ENCODE measurements at places on chromosomes 2 and 18. TPM values are rescaled to one million over a fixed set of nuclear protein-coding genes. Genes with fewer than 3 reads are reported as not detected.

The IL1R2 gene
- total RNA-seq = 17.0 TPM

DNA sequence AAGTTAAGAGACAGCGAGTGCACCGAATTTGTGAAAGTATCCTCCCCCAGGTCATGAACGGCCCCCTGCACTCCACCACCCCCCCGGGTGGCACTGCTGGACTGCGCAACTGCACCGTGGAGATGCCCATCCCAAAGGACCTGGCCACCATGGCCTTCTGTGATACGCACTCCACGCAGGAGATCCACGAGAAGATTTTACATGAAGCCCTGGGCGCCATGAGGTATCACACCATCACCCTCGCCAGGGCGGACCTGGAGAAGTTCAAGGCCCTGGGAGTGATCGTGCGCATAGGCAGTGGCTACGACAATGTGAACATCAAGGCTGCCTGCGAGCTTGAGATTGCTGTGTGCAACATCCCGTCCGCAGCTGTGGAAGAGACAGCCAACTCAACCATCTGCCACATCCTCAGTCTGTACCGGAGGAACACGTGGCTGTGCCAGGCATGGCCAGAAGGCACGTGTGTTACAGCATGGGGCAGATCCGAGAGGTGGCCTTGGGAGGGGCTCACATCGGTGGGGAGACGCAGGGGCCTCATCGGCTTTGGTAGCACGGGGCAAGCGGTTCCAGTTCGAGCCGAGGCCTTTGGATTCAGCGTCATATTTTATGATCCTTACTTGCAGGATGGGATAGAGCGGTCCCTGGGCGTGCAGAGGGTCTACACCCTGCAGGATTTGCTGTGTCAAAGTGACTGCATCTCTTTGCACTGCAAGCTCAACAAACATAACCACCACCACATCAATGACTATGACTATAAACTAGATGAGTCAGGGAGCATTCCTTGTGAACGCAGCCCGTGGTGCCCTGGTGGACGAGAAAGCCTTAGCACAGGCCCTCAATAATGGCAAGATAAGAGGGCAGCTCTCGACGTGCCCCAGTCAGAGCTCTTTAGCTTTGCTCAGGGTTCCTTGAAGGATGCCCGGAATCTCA, 290.8 kb upstream of the MC4R start:
- no peak for DNase-seq

The GPR75 gene
- total RNA-seq = 2.5 TPM

GRCh38 chr2:3143602-3144001, 234.0 kb downstream of the EIPR1 start:
- DNase-seq = no peak

- DNase-seq = no peak
Observed at GRCh38 chr18:26468931-26469340, 79.4 kb downstream of the KCTD1 start.

- no peak for DNase-seq
Observed at GRCh38 chr2:143355870-143356269, 226.7 kb downstream of the ARHGAP15 start.

The HAAO gene
- 6.4 TPM for total RNA-seq

DNA sequence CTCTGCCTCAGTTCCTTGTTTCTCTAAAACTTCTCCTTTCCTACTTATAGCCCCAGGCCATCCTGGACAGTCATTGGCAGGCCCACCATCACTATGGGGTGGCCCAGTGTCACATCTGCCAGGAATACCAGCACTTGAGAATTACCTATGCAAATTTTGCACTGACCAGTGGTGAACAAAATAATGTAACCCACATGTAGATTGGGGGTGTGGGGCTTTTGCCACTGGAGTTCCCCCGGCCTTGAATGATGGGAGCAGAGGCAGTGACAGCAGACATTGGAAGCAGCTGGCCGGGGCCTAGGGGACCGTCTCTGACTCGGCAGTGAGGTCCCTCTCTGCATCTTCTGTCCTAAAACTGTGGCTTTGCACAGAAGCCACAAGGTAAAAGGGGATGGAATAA, 24.9 kb upstream of the DNMT3A start:
- no peak for DNase-seq

The MTIF2 gene
- total RNA-seq = 19.6 TPM

- DNase-seq = no peak
Observed at GRCh38 chr2:230246206-230246605, 20.7 kb downstream of the SP140 start.

Data from upper lobe of right lung (tissue), 1 donor.